Aorta (tissue), 5 donors: ENCODE measurements at places on chromosomes 12 and 14.

GRCh38 chr14:38073641-38074040 is 134.1 kb upstream of the SSTR1 start:
- H3K27me3 ChIP-seq: no peaks in the 10 kb centered on the region
- no peak overlapping the region for H3K4me3 ChIP-seq
- DNase-seq: no peak
- H3K36me3 ChIP-seq: no peaks in the 10 kb centered on the region
- no peaks in the 10 kb centered on the region for H3K4me1 ChIP-seq
- no peak overlapping the region for H3K27ac ChIP-seq

- H3K27me3 ChIP-seq: no peaks in the 10 kb centered on the region
- no peaks in the 10 kb centered on the region for H3K4me1 ChIP-seq
- H3K4me3 ChIP-seq: no peak overlapping the region
- DNase-seq: no peak
- peaks cover 6% of the 10 kb centered on the region for H3K36me3 ChIP-seq
These were observed 74.1 kb downstream of the NUAK1 start for GRCh38 chr12:106064721-106065021.

- no peaks in the 10 kb centered on the region for H3K27me3 ChIP-seq
- DNase-seq: no peak
- no peaks in the 10 kb centered on the region for H3K4me1 ChIP-seq
- no peak overlapping the region for H3K4me3 ChIP-seq
- H3K27ac ChIP-seq: no peak overlapping the region
These were observed 12.0 kb downstream of the ADGRD1 start for GRCh38 chr12:130965668-130966067.

- H3K36me3 ChIP-seq: no peaks in the 10 kb centered on the region
- no peaks in the 10 kb centered on the region for H3K4me1 ChIP-seq
- no peak for DNase-seq
These were observed 6.7 kb downstream of the GPR132 start for GRCh38 chr14:105058521-105059034.

GRCh38 chr14:51219473-51220448 is 20.3 kb upstream of the TMX1 start:
- no peaks in the 10 kb centered on the region for H3K4me1 ChIP-seq
- H3K36me3 ChIP-seq: no peaks in the 10 kb centered on the region
- no peak overlapping the region for H3K4me3 ChIP-seq
- DNase-seq: no peak

GRCh38 chr12:125178222-125178621 is 113.0 kb downstream of the AACS start:
- no peaks in the 10 kb centered on the region for H3K36me3 ChIP-seq
- H3K27ac ChIP-seq: no peak overlapping the region
- no peak for DNase-seq
- H3K4me1 ChIP-seq: no peaks in the 10 kb centered on the region
